ENCODE measurements at places on chromosomes 16 and 17.

GRCh38 chr17:32016231-32016630 lies 9.0 kb downstream of the LRRC37B start:
- no peak for DNase-seq

- DNase-seq = no peak
These were observed 408.0 kb downstream of the UTP18 start for GRCh38 chr17:51668155-51668962.

- DNase-seq = no peak
These were observed at the start of gene SLC16A3 for GRCh38 chr17:82228842-82229697. Gene SLC16A3 (plus strand): TSS chr17:82229042. CDS start chr17:82236009, 6,967 bp downstream.

- no peak for DNase-seq
These were observed 121.8 kb upstream of the MED13 start for GRCh38 chr17:62186841-62187240.

DNA sequence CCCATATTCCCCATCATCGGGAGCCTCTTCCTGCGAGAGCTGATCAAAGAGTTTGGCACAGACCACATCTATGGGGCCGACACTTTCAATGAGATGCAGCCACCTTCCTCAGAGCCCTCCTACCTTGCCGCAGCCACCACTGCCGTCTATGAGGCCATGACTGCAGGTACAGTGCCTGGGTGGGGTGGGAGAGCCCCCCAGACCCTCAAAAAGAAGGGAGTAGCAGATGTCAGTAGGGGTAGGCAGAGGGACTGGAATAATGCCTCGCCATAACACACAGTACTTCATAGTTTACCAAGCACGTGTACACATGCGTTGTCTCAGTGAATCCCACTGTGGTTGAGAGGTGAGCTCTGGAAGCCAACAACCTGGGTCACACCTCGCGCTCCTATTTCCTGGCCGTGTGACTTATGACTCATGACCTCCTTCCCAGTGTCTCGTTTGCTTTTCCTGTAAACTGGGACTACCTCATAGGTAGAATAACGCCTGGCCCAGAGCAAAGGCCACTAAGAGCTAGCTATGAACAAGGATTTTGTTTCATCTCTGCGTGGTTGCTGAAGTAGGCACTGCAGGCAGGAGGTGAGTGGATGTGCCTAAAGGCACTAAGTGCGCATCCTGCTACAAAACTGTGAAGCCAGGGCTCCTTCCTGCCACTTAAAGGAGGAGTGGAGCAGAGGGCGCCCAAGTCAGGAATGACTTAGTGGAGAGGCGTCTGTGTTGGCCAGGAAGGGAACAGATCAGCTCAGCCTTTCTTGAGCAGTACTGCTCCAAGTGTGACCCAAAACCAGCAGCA lies 5.2 kb downstream of the NAGLU start:
- no peak for DNase-seq

- DNase-seq = no peak
These were observed 390 bp upstream of the UNC13D start for GRCh38 chr17:75844530-75845057.

DNA sequence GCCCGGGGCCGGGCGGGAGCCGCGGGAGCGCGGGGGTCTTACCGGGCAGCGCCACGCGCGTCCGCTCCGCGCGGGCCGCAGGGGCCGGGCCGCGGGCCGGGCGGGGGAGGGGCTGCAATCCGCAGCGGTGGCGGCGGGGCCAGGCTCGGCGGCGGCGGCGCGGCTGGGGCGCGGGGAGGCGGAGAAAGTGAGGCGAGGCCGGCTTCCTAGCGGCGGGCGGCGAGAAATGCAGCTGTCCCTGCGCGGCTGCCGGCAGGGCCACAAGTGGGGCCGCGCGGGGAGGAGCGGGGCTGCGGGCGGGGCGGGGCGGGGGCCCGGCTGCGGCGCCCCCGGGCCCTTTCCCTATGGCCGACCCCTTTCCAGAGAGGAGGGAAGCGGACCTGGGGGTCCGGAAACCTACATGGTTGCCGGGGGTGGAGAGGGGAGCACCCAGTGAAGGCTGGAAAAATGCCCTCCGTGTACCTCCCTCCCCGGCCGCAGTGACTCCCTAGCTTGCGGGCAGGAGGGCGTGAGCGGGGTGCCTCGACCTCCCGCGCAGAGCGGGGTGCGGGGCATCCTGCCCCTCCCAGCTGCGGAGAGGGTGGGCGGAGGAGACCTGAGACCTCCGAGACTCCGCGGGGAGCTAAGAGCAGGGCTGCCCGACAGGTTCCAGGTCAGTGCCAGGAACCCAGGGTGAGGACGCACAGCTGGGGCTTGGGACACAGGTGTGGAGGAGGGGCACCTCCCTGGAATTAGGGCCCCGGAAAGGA lies at the start of gene CUEDC1:
CUEDC1 (minus strand) TSS at position 230 of the 749 bp plus-strand sequence. CDS start 69,848 bp downstream, outside the sequence.
- DNase-seq = no peak

- DNase-seq = no peak
These were observed 10.5 kb downstream of the DOK4 start for GRCh38 chr16:57475711-57476339.

GRCh38 chr17:12727076-12727760 lies 61.5 kb downstream of the MYOCD start:
- DNase-seq = no peak

GRCh38 chr16:56013962-56014552 lies 138.9 kb upstream of the CES5A start:
- DNase-seq = no peak

DNA sequence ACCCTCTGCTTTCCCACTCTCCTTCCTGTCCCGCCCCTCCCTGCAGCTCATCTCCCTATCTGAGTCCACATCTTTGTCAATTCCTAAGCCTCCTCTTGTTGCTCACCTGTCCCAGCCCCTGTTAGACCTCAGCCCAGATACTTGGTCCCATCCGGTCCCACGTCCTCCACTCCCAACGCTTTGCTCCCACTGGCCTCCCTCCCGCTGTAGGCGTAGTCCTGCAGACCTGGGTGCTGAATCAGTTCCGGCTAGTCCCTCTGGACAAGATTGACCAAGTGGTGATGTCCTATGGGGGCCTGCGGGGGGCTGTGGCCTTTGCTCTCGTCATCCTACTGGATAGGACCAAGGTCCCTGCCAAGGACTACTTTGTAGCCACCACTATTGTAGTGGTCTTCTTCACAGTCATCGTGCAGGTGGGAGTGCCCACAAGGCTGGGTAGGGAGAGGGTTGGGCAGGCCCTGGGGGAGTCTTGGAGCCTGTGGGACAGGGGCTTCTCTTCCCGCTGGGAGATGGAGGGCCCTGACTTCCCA lies 8.0 kb downstream of the SLC9A5 start:
- no peak for DNase-seq

DNA sequence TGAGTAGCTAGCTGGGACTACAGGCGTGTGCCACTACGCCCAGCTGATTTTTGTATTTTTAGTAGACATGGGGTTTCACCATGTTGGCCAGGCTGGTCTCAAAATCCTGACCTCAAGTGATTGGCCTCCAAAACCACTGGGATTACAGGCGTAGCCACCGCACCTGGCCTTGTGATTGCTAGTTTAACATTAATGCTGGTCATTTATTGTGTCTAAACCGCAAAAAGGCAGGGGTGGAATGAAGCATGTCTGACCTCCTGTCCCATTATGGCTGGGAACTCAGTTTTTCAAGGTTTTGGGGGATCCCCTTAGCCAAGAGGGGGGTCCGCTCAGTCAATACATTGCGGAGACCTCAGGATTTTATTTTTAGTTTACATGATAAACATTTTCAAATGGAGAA lies 10.7 kb upstream of the CNGB1 start:
- DNase-seq = no peak

DNA sequence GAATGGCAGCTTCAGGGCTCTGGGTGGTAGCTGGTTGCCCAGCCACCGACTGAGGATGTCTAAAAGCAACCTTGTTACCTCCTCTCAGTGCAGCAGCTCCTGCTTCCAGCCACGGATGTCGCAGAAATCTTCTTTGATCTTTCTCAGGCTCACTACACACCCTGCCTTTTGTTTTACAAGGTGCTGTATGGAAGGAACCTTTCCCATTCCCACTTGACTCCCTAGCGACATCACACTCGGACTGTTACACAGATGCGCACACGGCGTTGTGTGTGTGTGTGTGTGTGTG lies 135.8 kb upstream of the CPHXL start:
- no peak for DNase-seq

DNA sequence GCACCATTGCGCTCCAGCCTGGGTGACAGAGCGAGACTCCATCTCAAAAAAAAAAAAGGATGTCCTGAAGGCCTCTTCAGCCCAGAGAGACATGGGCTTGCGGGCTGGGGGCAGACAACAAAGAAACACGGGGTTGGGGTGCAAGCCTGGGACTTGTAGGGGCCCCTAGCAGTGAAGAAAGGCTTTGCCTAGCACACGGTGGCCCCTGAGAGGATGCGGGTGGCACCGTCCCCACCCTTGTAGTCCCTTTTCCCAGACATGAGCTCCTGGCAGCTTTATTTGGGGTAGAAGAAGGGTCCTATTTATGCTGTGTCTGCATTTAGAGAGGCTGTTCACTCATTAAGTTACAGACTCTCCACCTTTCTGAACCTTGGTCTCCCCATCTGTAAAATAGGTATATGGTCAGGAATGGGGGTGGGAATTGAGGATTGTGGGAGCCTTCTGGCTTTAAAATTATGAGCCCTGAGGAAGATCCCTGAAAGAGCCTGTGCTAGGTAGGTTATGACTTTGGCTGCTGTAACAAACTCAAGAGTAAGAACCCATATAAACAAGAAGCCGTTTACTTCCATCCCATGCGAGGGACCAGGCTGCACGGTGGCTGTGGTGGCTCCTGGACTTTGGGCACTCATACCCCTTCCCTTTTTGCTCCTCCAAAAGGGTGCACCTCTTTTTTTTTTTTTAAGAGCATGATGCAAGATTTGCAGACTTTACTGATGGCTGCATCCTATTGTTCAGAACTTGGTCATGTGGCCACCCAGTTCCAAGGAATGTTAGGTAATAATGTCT lies 20.6 kb upstream of the ADGRG1 start:
- DNase-seq = no peak

DNA sequence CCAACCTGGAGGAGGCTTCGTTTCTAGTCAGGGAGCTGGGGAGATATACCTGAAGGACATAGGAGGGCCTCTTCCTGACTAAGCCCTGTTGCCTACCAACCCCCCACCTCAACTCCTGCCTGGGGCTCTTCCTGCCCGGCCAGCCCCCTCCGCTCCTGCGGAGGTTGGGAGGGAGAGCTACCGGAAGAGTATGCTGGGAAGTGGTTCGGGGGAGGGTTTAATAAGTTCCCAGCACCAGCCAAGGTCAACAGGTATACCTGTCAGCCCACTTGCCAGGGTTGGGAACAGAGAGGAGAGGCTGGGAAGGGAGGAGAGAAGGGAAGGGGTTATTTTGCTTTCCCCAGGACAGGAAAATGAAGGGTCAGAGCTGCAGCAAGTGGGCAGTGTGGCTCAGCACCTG lies 4.7 kb downstream of the PPP1R1B start:
- no peak for DNase-seq

DNA sequence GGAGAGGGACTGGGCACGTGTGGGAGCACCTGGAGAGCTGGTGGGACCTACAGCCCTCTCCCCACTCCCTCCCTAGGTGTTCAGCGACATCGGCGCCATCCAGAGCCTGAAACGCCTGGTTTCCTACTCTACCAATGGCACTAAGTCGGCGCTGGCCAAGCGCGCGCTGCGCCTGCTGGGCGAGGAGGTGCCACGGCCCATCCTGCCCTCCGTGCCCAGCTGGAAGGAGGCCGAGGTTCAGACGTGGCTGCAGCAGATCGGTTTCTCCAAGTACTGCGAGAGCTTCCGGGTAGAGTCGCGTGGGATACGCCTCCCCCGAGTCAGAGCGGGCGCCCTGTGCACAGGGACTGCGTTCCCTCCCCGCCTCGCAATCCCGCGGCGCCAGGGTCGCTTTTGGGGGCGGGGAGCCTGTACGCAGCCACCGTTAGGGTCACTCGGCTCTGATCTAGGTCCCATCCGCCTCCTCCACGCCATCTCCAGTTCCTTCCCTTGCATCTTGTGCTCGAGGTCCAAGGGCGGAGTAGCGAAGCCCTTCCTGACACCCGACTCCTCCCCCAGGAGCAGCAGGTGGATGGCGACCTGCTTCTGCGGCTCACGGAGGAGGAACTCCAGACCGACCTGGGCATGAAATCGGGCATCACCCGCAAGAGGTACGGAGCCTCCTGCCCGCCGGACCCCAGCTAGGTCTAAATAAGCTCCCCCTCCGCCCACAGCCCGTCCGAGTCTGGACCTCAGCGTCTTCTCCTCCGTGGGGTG lies 13.0 kb downstream of the SARM1 start:
- no peak for DNase-seq

GRCh38 chr16:55136356-55137150 lies 187.4 kb upstream of the IRX6 start:
- no peak for DNase-seq

DNA sequence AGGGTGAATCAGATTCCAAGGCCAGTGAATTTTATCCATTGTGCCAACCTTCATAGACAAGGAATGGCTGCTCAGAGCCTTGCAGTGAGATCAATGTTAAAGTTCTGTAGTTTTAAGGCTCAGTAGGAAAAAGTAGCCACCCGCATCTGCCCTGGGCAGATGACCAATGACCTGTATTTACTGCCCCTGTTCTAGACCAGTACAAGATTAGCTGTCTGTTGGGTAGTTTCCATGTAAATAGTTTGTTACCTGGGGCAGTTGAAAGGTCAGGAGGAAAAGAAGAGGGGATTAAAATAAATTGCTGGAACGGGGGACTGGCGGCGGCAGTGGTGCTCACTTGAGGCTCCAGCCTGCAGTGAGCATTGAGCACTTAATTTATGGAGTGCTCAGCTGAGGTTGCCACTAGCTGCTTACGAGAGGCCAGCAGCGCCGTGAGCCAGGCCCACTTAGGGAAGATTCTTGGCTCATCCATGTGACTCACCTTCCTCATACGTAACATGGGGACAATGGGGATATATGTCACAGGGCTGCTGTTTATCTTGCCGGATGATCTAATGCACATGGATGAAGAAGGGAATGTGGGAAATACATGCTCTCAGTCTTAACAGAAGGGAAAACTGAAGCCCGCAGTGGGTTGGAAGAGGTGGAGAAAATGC lies 10.7 kb upstream of the NOS2 start:
- DNase-seq = no peak

- no peak for DNase-seq
These were observed 54.4 kb upstream of the YPEL2 start for GRCh38 chr17:59277031-59277430.

- no peak for DNase-seq
These were observed at the start of gene HBQ1 for GRCh38 chr16:180101-180675. Gene HBQ1 (plus strand): TSS chr16:180459. CDS start chr16:180487, 28 bp downstream.

GRCh38 chr17:35073991-35074627 lies 10.6 kb upstream of the RFFL start:
- no peak for DNase-seq
